ENCODE measurements at places on chromosomes 12 and 14. TPM values are rescaled to one million over a fixed set of nuclear protein-coding genes. Genes with fewer than 3 reads are reported as not detected.

DNA sequence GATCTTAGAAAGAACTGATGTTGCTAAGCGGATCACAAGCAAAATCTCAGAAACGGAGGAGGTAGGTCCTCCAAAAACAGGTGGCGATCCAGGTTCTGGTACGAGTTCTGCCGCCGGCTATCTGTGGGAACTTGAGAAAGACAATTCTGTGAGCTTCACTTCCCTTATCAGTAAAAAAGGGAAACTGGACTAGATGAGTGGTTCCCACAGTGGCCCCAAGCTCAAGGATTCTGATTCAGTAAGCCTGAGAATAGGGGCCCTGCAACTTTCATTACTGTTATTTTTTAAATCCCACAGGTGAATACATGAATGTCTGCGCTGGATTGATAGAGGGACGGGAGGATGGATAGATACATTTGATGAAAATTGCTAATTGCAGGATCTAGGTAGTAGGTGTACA is 160.2 kb downstream of the PPM1H start:
- DNase-seq: no peak
- H3K4me3 ChIP-seq: no peak overlapping the region
- peaks cover 16% of the 10 kb centered on the region for H3K4me1 ChIP-seq
- no peak overlapping the region for H3K27ac ChIP-seq

DNA sequence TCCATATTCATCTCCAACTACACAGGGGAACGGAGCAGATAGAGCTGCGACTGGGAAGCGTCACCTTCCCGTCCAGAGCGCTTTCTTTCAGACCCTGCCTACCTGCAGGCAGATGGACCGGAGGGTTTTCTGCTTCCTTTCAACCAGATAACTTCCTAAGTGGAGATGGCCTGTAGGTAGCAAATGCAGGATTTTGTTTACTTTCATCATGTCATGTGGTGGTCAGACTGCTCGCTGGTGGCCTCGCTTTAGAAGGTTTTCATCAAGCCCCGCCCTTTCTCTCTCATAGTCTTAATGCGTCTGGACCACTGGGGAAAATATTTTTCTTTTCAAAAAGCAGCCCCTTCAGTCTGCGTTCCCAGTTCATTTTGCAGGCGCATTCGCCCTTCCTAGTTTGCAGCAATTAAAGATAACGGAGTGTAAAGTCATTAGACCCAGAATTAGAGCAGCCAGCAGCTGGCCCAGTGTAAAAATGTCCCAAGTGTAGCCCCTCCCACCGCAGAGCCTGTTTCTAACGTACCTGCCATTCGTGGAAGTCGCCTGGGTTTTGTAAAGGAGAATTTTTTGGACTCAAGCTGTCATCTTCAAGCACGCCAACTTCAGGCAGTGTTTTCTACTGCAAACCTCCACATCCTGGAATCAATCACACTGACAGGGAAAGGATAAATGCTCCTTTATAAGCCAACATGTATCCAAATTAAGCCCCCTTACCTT is 68.9 kb downstream of the TESC start:
- H3K27ac ChIP-seq: no peak overlapping the region
- peaks cover 4% of the 10 kb centered on the region for H3K4me1 ChIP-seq
- DNase-seq: no peak

- peak overlapping the region; percentile 91 for H3K27ac ChIP-seq
- H3K27me3 ChIP-seq: no peaks in the 10 kb centered on the region
- no peaks in the 10 kb centered on the region for H3K36me3 ChIP-seq
- peak overlapping the region; percentile 18 for H3K4me3 ChIP-seq
- peak; percentile 87 for DNase-seq
- peaks cover 75% of the 10 kb centered on the region for H3K4me1 ChIP-seq
These were observed 18.2 kb upstream of the CACNA2D4 start for GRCh38 chr12:1936406-1937320.

GRCh38 chr14:21219561-21220111 is 49.6 kb downstream of the HNRNPC start:
- no peak overlapping the region for H3K27ac ChIP-seq
- H3K27me3 ChIP-seq: no peaks in the 10 kb centered on the region
- H3K36me3 ChIP-seq: no peaks in the 10 kb centered on the region
- peaks cover 44% of the 10 kb centered on the region for H3K4me1 ChIP-seq
- DNase-seq: no peak

Gene MAP3K9
- total RNA-seq: 12.7 TPM

Gene RTN1
- 4.6 TPM for total RNA-seq

Gene RNFT2
- 1.1 TPM for total RNA-seq
